ENCODE measurements at places on chromosomes 1 and 21. TPM values are rescaled to one million over a fixed set of nuclear protein-coding genes. Genes with fewer than 3 reads are reported as not detected.

DNA sequence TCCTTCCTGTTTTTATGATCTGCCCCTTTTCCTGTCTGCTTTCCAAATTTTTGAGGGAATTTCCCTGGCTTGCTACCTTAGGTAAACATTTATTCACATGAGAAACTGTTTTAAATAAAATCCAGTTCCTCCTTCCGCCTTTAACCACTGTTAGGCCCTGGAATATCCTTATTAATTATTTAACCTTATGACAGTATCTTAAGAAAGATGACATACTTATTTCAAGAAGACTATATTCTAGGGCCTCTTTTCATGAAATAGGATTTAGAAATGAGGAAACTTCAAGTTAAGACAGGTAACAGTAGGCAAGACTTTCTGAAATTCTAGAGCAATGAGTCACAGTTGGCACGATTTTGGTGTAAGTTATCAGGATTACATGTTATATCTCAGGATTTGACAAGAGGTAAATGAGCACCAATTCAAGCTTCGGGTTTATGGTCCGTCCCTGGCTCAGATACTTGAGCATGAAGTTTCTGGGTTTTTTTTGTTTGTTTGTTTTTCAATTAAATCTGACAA lies 2.0 kb upstream of the TNFSF18 start:
- DNase-seq = no peak

- peak; percentile 86 for DNase-seq
Observed at GRCh38 chr1:35202048-35202719, 9.2 kb upstream of the SFPQ start.

Gene VWA5B1
- 0.66 TPM for polyA plus RNA-seq

GRCh38 chr1:155499263-155499662 lies 63.3 kb downstream of the ASH1L start:
- DNase-seq = no peak

- no peak for DNase-seq
Observed at GRCh38 chr1:228334954-228335353, 71.7 kb downstream of the TRIM11 start.

Gene WNT4
- 2.3 TPM for polyA plus RNA-seq

DNA sequence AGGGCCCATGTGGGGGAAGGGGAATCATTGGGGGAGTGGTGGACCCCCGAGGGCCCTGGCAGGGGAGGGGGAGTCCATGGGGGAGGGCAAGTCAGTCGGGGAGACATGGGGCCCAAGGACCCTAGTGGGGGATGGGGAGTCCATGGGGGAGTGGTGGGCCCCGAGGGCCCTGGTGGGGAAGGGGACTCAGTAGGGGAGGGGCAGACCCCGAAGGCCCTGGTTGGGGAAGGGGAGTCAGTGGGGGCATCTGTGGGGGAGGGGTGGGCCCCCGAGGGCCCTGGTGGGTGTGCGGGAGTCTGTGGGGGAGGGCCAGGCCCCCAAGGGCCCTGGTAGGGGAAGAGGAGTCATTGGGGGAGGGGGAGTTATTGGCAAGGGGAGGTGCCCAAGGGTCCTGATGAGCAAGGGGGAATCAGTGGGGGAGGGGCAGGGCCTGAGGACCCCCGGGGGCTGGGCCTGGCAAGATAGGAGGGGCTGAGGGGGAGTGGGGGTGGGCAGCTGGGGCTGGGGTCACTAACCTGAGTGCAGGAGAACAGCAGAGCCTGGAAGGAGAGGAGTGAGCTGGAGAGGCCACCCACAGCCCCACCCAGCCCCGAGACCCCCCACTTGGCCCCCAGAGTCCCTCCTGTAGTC lies 2.1 kb downstream of the MXRA8 start:
- no peak for DNase-seq

DNA sequence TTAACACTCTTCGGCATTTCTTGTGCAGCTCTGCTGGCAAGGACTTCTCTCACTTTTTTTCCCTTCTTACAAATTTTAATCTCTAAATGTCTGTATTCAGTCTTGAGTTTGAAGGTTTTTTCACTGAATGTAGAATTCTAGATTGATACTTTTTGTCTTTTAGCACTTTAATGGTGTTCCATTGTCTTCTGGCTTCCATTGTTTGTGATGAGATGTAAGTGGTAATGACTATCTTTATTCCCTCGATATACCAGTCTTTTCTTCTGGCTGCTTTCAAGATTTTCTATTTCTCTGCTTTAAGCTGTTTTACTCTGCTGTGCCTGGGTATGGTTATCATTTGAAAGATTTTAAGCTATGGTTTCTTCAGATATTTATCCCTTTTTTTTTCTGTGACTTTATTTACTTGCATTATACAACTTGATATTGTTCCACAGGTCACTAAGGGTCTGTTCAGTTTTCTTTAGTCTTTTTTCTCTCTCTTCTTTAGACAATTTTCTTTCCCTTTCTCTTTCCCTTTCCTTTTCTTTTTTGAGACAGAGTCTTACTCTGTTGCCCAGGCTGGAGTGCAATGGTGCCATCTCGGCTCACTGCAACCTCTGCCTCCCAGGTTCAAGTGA lies 35.8 kb downstream of the DYRK1A start:
- DNase-seq = no peak

DNA sequence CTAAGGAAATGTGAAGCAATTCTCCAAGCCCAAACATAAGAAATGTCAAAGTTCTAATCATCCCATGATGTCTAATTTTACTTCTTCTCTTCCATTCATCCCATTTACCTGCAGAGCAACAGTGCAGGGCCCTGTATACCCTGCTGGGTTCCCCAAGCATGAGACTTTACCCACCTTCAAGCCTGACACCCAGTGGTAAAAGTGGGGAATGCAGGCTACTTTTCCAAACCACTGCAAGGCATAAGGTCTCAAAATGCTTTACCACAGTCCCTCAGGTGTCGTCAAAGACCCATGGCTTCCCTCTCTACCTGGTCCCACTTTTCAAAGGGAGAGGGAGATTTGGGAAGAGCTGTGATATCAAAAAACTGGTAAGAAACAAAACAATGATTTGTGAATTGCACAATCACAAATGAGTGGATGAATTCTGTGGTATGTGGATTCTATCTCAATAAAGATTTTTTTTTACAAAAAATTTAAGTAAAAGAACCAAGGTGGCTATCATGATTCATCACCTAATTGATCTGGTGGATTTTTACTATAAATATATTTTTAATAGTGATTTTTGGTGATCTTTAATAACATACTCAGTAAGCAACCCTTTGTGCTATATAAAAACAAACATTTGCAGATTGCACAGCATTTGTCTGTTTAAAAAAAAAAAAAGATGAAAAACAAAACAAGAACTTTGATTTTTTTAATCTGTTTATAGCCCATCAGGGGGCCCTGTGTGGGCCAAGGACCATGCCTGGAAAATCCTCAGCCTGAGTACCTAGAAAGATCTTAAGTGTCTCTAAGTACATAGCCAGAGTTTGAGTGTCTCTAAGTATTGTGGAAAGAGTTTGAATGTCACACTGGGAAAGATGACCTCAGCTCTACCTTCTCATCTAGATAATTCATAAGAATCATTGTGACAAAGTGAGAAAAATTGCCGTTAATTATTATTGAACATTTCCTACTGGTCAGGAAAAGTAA lies 73.1 kb upstream of the GJB5 start:
- DNase-seq = peak; percentile 19

Data from left lung (tissue), 14 donors.